NCI-H446 (cell line): ENCODE measurements at places on chromosomes 6 and 20.

- DNase-seq, result no peak
Measured at GRCh38 chr6:119517428-119517827, 167.9 kb upstream of the MAN1A1 start.

DNA sequence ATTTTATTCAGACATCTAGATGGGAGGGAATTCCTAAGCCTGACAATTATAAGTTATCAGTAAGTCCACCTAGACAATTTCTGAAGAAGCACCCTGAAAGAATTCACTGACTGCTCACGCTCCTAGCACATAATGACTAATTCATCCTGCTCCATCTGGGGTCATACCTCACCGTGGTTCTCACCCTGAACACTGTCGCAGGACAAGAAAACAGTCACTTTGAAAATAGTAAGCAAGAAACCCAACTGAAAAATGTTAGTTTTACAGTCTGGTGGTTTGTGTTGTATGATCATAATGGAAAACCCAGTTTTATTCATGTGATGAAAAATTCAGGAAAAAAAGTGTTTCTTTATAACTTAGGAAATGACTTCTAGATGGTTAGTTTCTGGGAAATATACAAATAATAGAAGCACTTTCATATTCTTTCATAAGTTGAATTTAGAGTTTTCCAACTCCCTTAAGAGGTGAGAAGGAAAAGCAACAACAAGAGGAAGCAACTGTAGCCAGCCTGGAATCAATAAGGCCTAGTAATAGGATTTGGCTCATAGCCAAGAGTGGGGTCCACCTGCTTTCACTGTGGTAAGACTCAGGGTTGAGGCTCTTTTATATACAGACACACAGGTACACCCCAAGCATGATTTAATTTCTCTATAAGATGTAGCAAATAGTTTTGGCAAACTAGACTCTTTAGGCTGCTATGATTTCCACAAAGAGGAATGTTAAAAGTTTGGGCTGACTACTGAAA, 94.1 kb downstream of the HIVEP2 start:
- DNase-seq, result no peak

- DNase-seq, result no peak
Measured at GRCh38 chr6:2740581-2740980, 10.1 kb downstream of the MYLK4 start.

DNA sequence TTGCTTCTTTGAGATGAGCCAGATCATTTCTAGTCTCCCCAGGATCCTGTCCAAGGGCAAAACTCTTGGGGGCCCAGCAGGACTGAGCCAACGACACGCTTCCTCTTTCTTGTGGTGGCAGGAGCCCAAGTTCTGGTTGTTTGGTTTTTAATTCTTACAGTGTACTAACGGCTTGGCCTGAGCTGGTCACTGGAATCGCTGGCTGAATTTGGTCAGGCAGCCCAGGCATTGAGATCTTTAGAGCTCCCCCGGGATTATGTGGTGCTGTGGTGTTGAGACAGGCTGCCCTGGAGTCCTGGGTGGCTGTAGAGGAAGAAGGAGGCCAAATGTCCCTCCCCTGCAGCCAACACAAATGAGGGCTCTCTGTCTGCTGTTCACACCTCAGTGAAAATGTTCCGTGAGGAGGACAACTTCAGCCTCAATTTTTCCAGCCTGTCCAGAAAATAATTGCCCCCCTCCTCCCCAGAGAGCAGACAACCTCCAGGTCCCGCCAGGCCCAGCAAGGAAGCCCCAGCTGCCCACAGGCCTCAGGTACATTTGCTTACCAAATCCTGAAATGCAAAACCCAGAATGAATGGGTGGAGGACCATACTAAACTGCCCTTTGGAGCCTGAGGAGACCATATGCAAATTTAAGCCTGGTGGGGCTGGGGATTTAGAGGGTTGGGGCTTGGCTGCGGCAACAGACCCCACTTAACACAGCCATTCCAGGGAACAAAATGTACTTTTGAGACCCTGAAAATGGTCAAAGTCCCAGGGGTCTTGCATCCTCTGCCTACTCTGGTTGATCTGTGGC, 23.6 kb downstream of the BNIP5 start:
- DNase-seq, result no peak

DNA sequence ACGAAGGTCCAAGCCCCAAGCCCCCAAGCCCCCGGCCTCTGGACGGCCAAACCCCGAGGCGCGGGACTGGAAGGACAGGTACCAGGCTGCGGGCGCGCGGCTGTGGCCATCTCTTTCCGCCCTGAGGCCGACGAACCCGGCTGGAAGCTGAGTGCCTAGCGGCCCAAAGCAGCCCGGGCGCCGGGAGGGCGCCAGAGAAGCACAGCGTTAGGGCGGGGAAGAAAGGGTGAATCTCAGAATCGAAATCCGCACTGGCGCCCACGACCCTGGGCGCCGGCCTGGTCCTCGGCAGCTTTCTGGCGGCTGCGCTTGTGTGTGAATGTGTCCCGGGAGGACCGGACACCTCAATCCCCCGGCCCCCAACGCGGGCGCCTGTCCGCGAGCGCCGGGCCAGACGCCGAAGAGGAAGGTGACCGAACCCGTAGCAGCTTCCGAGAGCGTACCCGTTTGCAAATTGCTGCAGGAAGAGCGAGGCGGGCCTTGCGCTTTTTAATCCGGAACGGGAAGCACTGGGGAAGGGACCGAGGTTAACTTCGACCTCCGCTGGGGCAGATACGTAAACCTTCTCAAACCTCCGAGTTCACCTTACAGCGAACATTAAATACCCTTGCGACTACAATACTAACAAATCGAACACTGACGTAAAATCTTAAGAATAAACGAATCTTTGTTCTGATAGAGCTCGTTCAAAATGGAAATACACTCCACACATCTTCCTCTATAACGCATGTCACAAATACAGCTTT, 2.9 kb downstream of the NRN1 start:
- no peak for DNase-seq

DNA sequence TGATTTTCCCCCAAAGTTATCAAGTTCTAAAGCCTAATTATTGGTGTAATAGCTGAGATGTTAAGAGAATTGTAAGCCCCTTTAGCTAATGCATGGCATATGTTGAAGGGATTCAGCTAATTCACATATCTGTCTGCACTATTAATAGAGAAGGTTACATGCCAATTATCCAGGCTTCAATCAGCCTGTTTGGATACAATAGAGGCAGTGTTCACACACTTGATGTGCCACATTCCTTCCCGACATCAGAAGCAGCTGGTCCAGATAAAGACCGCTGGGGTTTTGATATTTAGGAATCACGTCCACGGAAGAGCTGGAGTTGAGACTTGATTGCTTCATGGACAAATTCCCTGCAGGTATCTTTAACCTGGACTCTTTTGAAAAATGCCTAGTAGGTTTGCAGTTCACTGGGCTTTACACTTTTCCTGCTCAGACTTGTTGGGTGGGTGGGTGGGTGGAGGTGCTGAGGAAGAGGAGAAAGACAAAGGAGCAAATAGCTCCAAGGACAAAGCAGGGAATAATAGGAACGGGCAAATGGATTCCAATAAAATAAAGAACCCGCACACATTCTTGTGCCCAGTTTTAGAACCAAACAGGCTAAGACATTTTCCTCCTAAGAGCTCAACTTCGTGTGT, 142.6 kb upstream of the ZNF217 start:
- DNase-seq, result no peak

GRCh38 chr6:36196113-36196879, at the start of gene BRPF3:
BRPF3 (plus strand) TSS chr6:36196744; CDS start chr6:36200323, 3,579 bp downstream.
- DNase-seq, result peak; percentile 45

- DNase-seq, result peak; percentile 42
Measured at GRCh38 chr6:16168858-16169257, 40.0 kb downstream of the MYLIP start.

DNA sequence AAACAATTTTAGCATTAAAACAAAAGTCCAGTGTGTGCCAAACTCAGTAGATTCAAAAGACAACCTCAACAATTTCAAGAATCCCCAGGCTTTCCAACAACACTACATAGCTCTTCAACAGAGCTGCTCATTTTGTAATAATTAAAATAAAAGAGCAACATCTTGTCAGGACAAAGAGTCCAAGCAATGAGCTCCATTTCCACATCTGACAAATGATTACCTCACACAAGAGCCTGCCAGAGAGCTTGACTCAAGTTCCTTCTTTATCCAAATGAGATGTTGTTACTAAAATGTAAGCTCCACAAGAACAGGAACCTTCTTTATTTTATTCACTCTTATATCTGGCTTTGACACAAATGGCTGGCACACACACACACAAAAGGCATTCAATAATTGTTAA, 449.8 kb downstream of the HACE1 start:
- no peak for DNase-seq

GRCh38 chr6:7910654-7911344, at the start of gene TXNDC5:
TXNDC5 (minus strand) TSS chr6:7910788; CDS start chr6:7910776, 12 bp downstream.
- peak; percentile 28 for DNase-seq

GRCh38 chr6:15375638-15376290, 129.9 kb downstream of the JARID2 start:
- no peak for DNase-seq

DNA sequence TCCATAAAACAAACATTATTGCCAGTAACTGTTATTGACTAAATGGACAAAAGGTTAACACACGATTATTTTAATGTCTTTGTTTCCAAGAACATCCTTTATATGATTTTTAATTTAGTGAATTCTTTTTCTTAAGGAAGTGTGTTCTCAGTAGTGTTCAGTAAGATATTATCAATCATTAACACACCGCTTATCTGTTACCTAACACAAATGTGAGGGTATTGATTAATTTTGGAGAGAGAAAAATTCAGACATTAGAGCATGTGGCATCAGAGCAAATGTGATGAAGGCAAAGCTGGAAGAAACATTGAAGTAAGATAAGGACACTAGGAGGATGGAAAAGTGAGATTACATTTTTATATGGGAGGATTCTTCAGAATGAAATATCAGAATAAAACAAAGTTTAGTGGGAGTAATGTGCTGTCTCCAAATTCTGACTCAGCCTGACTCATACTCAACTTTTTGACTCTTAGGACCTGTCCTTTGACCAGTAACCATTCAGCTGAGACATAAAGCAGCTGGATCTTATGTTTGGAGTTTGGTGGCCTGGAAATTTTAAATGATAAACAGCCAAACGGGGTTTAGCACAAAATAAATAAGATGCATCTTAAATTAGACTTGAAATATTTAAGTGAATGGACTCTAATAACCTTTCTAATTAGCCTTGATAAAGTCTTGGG, 348.6 kb downstream of the CD109 start:
- no peak for DNase-seq

GRCh38 chr20:25191051-25191450, 4.5 kb upstream of the ENTPD6 start:
- no peak for DNase-seq

GRCh38 chr6:125370343-125370742, 68.6 kb upstream of the HDDC2 start:
- no peak for DNase-seq

DNA sequence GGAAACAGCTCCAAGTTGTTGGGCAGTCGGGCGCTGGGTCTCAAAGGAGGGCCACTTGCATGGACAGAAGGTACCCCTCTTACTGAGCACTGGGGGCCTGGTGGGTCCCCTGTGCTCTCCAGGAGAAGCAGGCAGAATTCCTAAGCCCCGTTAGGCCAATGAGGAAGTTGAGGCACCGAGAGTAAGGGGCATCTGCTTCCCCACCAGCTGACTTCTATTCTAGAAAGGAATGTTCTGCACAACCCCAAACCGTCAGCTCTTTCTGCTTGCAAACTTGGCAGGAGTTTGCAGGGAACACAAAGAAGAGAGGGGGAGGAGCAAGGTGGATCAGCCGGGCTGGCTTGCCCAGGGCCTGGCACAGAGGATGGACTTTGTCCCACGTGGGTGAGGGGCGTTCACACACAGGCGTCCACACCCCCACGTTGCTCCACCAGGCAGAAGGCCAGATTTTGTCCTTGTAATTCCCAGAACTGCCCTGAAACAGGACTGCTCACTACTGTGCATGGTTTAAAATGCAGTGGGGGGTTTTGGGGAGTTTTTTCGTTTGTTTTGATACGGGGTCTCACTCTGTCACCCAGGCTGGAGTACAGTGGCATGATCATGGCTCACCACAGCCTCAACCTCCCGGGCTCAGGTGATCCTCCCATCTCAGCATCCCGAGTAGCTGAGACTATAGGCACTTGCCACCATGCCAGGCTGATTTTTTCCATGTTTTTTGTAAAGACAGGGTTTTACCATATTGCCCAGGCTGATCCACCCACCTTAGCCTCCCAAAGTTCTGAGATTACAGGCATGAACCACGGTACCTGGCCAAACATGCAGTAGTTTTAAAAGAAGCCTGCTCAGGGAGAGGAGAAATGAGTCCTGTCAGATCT, 93.3 kb downstream of the SNX5 start:
- DNase-seq, result peak; percentile 76

GRCh38 chr6:143059663-143060353, 881 bp upstream of the AIG1 start:
- no peak for DNase-seq

DNA sequence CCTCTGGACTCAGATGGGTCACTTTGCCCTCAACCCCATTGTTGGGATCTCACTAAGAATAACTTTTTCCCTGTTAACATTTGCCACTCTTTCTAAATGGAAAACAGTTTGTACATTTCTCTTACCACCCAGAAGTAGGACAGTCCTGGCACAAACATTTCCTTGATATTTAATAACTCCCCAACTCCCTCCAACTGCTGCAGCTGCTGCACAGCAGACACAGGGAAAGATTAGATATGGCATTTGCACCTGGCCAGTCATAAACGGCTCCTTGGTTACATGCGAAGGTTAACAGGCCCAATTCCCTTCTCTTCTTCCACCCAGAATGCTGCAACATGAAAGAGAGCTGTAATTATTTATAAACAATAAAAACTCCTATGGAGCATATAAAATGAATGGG, 55.9 kb upstream of the SOX4 start:
- DNase-seq, result no peak

GRCh38 chr6:152727507-152727906, 23.1 kb upstream of the VIP start:
- no peak for DNase-seq

DNA sequence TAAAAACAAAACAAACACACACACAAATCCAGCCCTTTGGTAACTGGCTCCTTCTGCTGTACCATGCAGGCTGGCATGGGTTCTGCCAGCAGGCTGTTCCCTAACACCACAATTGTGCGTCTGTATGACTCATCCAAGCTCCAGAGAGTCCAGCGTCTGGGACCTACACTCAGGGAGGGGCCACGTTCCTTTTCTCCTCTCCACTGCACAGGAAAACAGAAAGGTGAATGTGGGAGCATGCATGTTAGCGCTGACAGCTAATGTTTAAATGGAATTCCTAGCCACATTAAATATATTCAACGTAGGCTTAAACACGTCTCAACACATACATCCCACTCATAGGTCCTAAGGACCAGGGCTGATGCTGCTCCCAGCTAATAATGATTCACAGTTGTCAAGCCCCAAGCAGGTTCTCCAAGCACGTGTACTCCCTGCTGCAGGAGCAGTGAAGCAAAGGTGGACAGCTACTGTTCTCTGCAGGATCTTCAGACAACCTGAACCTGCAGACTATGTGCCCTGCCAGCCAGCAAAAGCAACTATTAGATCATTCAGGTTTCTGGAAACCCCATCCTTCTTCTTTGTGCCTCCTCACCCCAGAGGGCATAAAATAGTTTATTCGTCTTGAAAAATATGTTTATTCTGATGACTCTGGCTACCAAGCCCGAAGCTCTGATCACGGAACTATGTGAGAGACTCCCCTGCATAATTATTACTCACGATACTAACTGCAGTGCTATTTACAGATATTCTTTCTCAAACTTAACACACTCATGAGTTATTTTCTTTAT, 20.9 kb downstream of the MAP1LC3A start:
- DNase-seq, result peak; percentile 71

- DNase-seq, result no peak
Measured at GRCh38 chr6:29887819-29888776, 54.2 kb upstream of the HLA-A start.

GRCh38 chr6:44045672-44046015, 81.6 kb downstream of the MRPL14 start:
- DNase-seq, result no peak
